Activated CD4-positive, alpha-beta T cell treated with anti-CD3 and anti-CD28 coated beads, Interleukin-10, Interleukin-2, amounts not matched to agents 100 ng/mL and 50 ng/mL, durations not matched to agents 16 hours and 8 hours (primary cell): ENCODE measurements at places on chromosomes 5 and 9.

GRCh38 chr5:40600383-40600782 lies 79.3 kb upstream of the PTGER4 start:
- DNase-seq = no peak

DNA sequence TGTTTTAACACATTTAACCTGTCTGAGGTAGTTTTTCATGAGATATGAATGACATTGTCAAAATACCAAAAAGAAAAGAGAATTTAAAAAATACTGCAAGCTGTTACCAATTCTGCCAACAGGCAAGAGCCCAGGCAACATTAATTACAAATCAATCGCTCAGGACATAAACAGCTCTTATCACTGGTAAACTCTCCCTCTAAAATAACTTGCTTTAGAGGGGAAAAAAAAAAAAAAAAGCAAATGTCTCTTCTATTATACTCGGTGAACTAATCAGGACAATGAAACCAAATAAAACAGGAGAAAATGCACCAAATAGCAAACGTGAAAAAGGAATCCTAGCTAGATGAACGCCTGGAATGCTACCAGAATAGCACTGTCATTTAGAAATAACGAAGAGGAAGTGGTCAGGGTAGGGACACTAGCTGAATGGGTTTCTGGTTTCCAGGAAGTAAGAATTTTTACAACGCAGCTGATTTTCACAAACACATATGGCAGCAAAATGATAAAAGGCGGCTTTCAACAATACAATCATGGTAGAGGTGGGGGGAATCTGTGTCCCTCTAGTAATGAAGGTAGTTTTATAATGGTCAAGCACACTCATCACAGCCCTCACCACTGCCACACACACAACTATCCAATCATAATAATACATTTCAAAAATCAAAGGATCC lies 94.9 kb downstream of the DENND1A start:
- DNase-seq = peak; percentile 34

DNA sequence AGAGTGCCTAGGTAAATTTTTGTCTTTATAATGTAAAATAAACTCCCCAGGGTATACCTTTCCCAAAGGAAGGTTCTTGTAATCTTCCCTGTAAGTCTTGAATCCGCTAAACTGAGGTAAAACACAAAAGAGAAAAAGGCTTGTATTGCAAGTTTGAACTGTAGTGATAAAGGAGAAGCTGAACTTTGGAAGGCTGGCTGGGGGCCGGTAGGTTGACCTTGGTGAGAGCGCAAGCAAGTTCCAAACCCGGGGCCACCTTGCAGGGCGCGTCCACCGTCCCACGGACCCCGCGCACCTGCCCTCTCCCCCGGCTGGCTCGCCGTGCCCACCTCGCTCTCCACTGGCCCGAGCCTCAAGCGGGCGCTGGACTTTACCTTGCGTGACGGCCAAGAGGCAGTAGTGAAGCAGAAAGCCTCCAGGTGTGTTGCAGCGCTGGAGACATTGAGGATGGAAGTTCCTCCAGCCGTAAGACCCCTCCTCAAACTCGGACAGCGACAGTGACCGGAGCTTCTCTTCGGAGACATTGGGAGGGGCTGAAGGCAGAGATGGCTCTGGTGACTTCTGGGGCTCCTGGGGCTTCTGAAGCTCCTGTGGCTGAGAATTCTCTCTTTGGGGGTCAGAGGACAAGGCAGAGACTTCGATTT lies 428 bp downstream of the SLCO4C1 start:
- no peak for DNase-seq

GRCh38 chr9:77399964-77400363 lies 222.6 kb downstream of the VPS13A start:
- no peak for DNase-seq

GRCh38 chr5:136007271-136007670 lies 21.5 kb upstream of the TGFBI start:
- no peak for DNase-seq

DNA sequence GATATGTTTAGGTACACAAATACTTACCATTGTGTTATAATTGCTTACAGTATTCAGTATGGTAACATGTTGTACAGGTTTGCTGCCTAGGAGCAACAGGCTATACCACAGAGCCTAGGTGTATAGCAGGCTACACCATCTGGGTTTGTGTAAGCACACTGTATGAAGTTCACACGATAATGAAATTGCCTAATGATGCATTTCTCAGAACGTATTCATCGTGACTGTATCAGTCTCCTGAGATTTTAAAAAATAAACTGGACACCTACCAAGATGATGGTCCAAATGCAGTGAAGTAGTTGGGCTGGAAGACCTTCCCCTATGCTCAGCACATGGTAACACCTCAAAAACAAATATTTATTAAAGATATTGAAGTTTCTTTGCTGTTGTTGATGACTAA lies 103.3 kb upstream of the NFIB start:
- no peak for DNase-seq

- no peak for DNase-seq
Measured at GRCh38 chr9:12859704-12860251, 85.0 kb downstream of the LURAP1L start.

- no peak for DNase-seq
Measured at GRCh38 chr5:157665467-157666070, 5.8 kb upstream of the C5orf52 start.

DNA sequence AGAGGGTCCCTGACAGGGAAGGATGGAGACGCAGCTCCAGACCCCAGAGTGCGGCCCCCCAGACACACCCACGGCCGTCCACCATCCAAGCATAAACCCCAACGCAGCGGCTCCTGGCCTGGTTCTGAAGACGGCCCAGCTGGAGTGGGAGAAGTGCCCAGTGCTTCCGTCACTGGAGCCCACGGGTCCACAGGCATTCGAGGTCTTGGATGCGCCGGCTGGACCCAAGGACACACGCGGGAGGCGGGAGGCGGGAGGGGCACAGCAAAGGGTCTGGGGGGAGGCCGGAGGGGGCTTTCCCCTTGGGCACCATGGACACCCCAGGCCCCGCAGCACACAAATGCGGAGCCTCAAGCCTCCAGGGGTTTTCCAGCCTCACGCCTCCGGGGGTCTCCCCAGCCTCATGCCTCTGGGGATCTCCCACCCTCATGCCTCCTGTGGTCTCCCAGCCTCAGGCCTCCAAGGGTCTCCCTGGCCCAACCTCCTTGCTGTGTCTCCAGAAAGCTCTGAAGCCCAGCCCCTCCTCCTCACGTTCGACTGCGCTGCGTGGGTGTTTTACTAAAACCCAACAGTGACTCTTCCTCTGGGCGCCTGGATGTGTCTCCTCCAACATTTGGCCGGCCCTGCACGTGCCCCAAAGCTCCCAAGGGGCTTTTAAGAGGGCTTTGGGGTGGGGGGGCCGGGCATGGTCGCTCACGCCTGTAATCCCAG lies 15.2 kb downstream of the EXD3 start:
- DNase-seq = no peak

- no peak for DNase-seq
Measured at GRCh38 chr9:13360188-13360587, 80.7 kb upstream of the MPDZ start.

GRCh38 chr9:15469406-15469805 lies 41.4 kb downstream of the PSIP1 start:
- DNase-seq = no peak

GRCh38 chr9:76441551-76442322 lies 17.2 kb upstream of the GCNT1 start:
- DNase-seq = peak; percentile 83

DNA sequence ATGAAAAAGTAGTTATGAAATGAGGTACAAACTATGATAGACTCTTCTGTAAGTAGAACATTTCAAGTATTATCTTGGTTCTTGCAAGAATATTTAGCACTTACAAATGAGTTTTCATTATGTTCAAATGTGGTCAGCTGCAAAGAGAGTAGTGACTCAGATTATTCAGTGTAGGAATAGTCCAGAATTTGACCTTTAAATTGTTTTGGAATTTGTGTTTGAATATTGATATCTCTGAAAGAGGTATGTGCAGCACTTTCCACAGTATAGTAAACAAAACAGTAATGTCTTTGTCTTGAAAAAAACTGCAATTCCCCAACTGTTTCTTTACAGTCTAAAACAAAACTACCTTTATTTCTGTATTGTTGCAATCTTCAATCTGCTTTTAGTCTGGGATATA lies 56.1 kb downstream of the WDR70 start:
- no peak for DNase-seq

DNA sequence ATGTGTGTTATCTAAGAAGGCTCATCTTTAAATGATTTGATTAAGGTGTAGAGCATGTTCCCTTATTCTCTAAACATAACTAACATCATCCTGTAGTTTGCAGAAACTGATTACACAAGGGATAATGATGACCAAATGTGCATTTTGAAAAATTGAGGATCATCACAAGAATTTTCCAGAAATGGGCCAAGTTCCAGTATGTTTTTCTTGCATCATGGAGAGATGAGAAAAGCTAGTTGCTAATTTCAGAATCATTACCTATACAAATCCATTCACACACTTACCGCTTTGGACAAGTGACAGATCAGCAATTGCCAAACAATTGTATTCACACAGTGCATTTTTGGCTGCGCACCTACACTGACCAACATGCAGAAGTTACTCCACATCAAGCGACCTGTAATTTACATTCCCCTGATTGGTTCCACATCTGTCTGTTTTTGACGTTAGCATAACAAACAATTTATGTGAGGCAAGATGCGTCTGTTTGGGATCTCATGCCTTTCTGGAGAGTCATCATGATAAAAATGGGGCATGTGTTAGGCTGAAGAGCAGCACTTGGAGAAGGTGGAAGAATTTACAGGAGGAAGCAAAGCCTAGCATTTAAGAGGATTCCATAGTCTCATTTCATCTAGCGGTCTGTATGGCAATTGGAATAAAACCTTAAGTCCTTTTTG lies 2.8 kb upstream of the BNC2 start:
- no peak for DNase-seq

DNA sequence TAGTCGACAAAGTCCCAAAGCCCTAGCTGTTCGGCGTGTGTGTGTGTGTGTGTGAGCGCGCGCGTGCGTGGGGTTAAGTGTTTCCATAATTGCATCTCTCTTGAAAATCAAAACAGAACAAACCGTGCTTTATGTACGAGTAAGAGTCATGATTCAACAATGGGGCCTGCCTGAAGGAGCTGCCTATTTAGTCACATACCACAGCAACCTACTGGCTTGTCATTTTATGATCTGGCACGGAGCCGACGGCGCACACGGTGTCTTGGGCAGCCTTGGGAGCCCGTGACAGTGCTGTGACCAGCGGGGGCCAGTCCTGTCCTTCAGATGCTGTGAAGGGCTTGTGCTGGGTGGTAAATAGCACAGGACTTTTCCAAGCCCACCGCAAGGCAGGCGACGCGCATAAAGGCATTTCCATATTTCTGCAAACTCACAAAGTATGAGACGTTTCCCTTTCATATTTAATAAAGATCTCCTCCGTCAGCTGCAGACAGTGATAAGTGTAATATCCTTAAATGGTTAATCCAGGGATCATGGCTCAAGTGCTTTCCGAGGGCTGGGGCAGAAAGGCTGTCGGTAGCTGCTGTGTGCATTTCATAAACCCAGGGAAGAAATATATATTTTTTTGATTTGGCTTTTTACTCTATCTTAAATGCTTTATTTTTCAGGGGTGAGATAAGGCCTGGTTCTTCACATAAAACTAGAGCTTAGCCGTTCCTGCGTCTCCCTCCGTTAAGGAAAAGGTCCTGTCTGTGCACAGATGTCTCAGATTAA lies 270.2 kb upstream of the IRX1 start:
- no peak for DNase-seq

- DNase-seq = peak; percentile 1
Measured at GRCh38 chr9:79165020-79165780, 406.6 kb upstream of the TLE4 start.

- peak; percentile 88 for DNase-seq
Measured at GRCh38 chr9:120877276-120878034, 467 bp upstream of the PHF19 start.

- DNase-seq = no peak
Measured at GRCh38 chr5:38766151-38766550, 79.7 kb upstream of the OSMR start.

DNA sequence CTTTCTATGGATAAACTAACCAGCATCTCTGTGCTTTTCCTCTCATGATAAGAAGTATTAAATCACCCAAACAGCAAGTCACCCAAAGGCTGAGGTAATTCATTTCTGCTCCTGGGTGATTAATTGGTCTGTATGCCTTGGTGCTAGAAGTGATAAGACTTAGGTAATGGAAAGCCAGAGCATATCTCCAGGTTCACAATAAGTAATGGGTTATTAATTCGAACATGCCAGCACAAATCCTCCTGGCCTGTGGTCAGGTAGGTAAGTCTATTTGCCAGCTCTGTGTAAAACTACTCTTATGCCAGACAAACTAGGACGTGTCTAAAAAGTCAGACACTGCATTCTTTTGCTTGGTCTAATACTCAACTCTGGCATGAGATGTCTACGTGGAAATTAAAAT lies 11.2 kb upstream of the ENC1 start:
- DNase-seq = no peak

GRCh38 chr5:140246378-140247122 lies 56.4 kb downstream of the PFDN1 start:
- no peak for DNase-seq

DNA sequence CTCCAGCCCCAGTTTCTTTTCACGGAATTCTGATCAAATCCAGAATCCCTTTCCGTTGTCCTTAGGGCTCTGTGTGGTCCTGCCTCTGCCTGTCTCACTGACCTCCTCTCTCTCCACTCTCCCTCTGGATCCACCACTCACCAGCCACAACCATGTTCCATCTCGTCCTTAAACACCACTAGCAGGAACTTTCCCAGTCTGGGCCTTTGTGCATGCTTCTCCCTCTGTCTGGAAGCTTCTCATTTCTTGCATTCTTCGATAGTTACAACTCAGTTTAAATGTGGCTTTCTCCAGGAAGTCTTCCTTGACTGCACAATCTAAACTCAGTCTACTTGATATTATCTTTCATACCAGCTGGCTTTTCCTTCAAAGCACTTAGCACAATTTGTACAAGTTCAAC lies 117.7 kb upstream of the MSX2 start:
- DNase-seq = no peak

- no peak for DNase-seq
Measured at GRCh38 chr5:40605295-40605958, 74.3 kb upstream of the PTGER4 start.

DNA sequence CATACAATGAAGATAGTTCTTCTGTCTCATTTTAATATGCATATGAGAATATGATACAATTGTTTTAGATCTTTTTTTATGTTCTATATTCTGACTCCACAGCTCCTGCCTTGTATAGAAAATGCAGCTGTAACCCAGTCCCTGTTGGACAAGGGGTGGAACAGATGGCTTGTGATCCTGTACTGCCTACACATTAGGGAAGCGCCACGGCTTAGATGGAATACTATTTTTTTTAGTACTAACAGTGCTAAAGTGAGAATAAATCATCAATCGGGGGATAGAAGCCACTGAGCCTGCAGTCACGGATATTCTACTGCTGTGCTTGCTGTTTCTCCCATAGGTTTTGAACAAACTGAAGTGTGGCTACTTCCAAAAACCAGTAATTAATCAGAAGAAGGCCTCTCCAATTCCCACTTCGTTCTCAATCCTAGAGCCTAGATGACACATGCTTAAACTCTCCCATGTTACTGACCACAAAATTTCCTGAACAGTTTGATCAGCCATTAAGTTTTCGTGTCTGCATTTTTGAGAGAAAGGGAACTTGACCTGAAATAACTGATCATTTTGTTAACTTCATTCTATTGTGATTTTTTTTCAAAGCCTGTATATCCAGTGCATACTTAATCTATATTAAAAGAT lies 150.3 kb downstream of the CDH18 start:
- DNase-seq = no peak
